ENCODE measurements at places on chromosomes 4 and X. TPM values are rescaled to one million over a fixed set of nuclear protein-coding genes. Genes with fewer than 3 reads are reported as not detected.
A peak's percentile ranks its signal among the peaks of the same experiment; 100 is the strongest.

- DNase-seq: no peak
Observed at GRCh38 chr4:169014586-169014985, 4.5 kb upstream of the CBR4 start.

DNA sequence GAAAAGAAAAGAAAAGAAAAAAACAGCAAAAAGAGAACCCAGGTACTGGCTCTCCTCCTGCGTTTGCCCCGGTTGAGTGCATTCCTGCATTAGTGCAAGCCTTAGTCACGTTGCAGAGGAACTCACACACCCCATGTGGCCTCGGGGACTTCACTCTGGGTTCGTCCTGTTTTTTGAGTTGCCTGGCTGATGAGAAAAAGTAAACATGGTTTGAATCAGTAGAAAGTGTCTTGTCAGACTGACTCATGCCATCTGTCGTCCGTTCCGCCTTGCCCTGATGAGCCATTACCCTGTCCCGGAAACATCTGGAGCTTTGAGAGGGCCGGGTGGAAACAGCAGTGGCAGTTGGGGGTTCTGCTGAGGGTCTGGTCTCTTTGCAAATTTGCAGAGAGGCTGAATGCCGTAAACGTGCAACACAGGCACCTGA, 16.3 kb downstream of the CD99 start:
- peak; percentile 48 for DNase-seq

DNA sequence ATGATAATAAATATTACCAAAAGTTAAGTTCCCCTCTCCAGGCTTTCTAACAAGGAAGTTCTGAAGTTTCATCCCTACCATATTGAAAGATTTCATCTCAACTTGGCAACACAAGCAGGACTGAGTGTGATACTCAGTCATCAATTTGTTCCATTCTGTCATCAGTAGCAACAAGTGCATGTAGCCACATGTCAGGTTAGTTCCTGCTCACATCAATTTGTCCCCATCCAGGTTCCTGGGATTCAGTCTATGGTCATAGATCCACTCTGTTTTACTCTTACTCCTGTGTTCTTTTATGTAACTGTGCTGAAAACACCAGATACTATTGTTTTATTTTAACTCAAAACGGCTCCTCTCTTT, 22.2 kb downstream of the SMPX start:
- no peak for DNase-seq

GRCh38 chr4:36255577-36255976, 11.3 kb upstream of the ARAP2 start:
- peak; percentile 34 for DNase-seq

GRCh38 chr4:15659768-15660570, 4.8 kb upstream of the FBXL5 start:
- DNase-seq: no peak

- DNase-seq: no peak
Observed at GRCh38 chrX:31223817-31224216, 152.0 kb upstream of the FTHL17 start.

PITX2 gene
- total RNA-seq: not detected

S100G gene
- total RNA-seq: not detected

SERTM2 gene
- not detected for total RNA-seq

LRP2BP gene
- 0.71 TPM for total RNA-seq

UFSP2 gene
- total RNA-seq: 19.8 TPM
